ENCODE measurements at places on chromosomes 16 and 17.

DNA sequence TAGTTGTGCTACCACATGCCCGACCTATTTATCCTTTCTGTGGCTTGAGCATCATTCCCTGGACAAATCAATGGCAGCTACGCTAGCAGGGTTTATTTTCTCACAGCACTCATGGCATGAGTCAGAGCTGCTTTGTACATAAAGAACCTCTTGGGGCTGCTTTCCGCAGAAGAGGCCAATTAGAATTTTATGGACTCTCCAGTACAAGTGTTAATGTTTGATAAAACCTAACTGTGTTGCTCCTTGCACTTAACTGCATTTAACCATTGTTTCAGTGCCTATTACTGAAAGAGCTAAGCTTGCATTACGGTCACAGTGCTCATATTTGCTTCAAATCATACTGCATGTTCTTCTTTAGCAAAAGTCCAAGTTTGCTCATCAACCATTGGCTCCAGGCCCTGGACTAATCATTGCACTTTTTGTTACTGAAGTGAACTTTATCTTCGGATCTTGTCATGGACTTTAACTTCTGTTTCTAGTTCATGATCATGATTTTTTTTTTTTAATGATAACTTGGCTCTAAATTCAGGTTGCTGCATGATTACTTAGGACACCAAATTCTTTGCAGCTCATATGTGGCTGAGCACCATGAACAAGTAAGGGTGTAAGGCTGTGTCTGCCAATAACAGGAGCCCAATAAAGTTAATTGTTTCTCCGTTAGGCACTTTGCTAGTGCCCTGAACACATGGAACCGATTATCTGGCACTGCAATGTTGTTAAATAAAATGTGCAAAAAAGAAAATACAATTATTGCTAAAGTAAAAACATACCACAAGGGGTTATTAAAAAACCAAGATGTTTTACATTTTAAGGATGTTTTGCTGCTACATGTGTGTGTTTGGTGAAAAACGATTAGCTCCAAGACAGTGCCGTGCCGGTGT is 492.2 kb downstream of the KCNJ2 start:
- no peak for DNase-seq

- no peak for DNase-seq
Measured at GRCh38 chr16:72066747-72067146, 3.7 kb downstream of the HPR start.

DNA sequence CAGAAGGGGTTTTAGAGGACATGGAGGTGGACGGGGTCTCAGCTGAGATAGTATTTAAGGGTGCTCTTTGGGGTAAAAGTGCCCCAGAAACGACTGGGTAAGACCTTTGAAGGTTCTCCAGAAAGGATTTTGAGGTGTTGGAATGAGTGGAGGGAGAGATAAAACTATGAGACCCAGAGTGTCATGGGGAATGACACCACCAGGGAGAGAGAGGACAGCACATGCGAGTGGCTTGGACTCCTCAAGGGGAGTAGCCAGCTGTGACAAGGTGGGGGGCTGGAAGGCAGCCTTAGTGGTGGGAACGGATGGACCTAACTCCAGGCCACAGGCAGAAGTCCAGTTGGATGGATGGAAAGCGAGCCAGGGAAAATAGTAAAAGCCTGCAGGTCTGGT is 19.2 kb upstream of the PITPNM3 start:
- DNase-seq: no peak

GRCh38 chr16:28208824-28209223 is 2.9 kb downstream of the XPO6 start:
- DNase-seq: no peak

DNA sequence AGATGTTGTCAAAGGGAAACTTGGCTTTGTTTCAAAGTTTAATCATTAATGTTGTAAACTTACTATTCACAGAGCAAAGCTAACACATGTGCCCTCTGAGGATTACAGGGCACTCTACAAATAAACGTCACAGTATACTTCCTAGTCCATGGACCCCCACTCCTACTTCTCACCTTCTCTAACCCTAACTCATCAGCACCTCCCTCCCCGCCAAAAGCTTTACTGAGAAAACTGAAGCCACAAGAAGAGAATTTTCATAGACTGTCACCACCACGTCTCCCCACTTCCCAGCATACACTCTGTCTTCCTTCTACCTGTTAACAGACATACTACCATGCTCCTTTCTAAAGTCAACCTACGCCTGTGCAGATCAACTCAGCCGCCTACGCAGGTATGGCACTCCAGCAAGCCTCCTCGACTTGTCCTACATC is 29.0 kb downstream of the HELZ start:
- no peak for DNase-seq

DNA sequence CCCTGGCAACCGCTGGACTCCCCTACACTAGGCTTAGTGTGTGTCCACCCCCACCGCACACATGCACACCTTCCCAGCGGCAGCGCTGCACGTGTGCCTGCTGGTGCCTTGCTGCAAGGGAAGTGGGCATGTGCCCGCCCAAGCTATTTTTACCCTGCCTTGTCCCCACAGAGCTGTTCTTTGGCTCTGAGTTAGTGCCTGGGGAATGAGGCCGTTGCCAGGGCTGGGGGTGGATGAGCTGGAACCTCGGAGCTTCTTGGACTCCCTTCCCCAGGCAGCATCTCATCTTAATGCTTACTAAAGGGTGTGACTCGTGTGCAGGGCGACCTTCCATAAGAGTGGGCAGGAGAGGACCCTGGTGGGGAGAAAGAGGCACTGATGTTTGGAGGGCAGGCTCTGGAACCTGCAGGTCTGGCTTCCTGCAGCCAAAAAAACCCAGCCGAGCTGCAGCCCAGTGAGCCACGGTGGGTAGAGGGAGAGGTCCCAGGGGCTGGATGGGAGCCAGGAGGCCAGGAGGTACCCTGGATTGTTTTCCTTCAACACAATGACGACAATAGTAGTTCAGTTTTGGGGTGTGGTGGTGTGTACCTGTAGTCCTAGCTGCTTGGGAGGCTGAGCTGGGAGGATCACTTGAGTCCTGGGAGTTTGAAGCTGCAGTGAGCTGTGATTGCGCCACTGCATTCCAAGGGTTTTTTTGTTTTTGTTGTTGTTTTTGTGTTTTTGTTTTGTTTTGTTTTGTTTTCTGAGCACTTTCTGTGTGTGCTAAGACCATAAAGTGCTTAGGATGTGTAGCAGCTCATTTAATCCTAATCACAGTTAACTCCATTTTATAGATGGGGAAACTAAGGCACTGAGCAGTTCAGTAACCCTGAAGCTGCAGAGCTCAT is 119.1 kb downstream of the RAB11FIP4 start:
- DNase-seq: no peak

GRCh38 chr16:71622088-71622487 is 3.9 kb upstream of the MARVELD3 start:
- DNase-seq: no peak

GRCh38 chr16:68229431-68230175 is 6.3 kb downstream of the ESRP2 start:
- peak; percentile 63 for DNase-seq

- DNase-seq: peak; percentile 72
Measured at GRCh38 chr17:76492989-76493501, 8.2 kb downstream of the RHBDF2 start.

GRCh38 chr17:10798332-10798749 is 5.6 kb downstream of the TMEM238L start:
- DNase-seq: peak; percentile 35
